ENCODE measurements at places on chromosomes 5 and 9. TPM values are rescaled to one million over a fixed set of nuclear protein-coding genes. Genes with fewer than 3 reads are reported as not detected.

- DNase-seq, result no peak
Observed at GRCh38 chr9:128244091-128244836, 31.5 kb downstream of the GOLGA2 start.

Gene IL5
- 0.25 TPM for total RNA-seq

DNA sequence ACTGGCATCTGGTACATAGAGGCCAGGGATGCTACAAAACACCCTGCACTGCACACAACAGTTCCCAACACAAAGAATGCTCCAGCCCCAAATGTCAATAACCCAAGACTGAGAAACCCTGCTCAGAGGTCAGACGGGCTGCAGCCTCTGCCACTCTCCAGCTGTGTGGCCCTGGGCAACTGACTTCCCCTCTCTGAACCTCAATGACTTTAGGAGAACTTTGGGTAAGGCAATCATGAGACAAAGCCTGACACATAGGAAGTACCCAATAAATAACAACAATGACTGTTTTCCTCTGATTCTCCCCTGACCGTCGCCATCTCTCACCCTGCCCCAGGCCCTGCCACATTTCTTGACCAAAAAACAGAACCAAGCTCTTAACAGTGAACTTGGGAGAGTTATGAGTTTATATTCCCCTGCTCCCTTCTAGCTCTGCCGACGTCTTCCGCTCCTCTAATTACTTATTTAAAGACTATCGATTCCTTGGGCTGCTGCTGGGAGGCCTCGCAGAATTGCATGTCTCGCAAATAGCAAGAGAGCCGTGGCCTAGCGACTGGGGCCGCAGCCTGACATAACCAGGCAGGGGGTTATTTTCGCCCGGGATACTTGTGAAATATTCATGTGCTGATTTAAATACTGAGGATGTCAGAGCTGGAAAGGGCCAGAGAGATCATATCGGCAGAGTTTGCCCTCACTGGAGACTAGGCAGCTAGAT is 24.5 kb upstream of the CRB2 start:
- DNase-seq, result no peak

GRCh38 chr9:89773170-89773569 is 168.4 kb downstream of the GADD45G start:
- no peak for DNase-seq

Gene ADRB2
- total RNA-seq, result 1.5 TPM

- no peak for DNase-seq
Observed at GRCh38 chr9:16869131-16869881, 1.2 kb downstream of the BNC2 start.

GRCh38 chr5:75753182-75753581 is 35.9 kb upstream of the POC5 start:
- no peak for DNase-seq

Gene SLC35D2
- total RNA-seq, result 8.5 TPM

DNA sequence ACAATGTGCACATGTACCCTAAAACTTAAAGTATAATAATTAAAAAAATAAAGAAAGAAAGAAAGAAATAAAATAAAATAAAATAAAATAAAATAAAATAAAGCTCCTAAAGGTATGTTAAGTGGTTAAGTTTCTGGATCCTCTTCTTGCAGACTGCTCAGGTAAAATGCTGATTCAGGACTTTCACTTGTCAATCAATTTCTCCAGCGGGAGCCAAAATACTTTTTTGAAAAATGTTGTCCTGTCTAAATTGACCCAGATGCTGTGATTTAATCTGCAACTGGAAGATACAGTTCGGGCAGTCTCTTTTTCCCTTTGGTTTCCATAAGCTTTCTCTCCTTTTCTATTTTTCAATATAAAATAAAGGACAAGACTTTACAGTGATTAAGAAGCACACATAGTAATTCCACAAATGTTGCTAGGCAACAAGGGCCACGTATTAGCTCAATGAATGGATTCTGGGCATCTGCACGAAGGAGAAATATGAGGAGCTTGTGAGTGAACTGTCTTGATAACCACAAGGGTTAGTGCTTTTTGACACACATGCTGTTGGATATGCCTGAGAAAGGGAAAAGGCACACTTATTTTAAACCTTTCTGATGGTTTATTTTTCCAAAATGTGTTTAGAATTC is 38.6 kb downstream of the HTR4 start:
- DNase-seq, result no peak

GRCh38 chr9:114184071-114184470 is 28.7 kb downstream of the COL27A1 start:
- DNase-seq, result no peak

DNA sequence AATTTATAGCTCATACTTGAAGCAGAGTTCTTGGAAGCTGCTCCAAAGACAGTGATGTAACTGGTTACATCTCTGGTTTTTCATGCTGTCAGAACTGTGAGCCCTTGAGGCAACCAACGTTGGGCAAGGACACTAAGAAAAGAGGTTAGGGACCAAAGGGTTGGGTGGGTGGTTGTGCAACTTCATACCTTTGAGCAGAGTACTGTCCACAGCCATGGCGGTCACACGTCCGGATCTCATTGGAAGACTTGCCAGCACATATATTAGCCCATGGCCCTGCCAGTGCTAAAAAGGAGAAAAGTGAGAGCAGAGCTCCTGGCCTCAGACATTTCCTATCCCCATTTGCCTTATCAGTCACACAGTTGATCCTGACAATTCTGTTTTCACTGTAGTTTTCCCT is 2.1 kb downstream of the LECT2 start:
- DNase-seq, result no peak

Gene TAF7
- 63.3 TPM for total RNA-seq

Measured in activated CD4-positive, alpha-beta T cell treated with anti-CD3 and anti-CD28 coated beads, Interleukin-2, amount 10 ng/mL, durations not matched to agents 7 days and 5 days (primary cell).